ENCODE measurements at places on chromosomes 12 and 14. TPM values are rescaled to one million over a fixed set of nuclear protein-coding genes. Genes with fewer than 3 reads are reported as not detected.

AICDA gene
- 0.94 TPM for total RNA-seq

OASL gene
- total RNA-seq: 1.1 TPM

ACACB gene
- total RNA-seq: 27.5 TPM

IFNG gene
- not detected for total RNA-seq

CDCA4 gene
- total RNA-seq: 10.7 TPM

SOAT2 gene
- total RNA-seq: not detected

DIP2B gene
- total RNA-seq: 45.5 TPM

CLBA1 gene
- total RNA-seq: 5.5 TPM

FLRT2 gene
- total RNA-seq: not detected
